ENCODE measurements at places on chromosomes 3 and 15.

DNA sequence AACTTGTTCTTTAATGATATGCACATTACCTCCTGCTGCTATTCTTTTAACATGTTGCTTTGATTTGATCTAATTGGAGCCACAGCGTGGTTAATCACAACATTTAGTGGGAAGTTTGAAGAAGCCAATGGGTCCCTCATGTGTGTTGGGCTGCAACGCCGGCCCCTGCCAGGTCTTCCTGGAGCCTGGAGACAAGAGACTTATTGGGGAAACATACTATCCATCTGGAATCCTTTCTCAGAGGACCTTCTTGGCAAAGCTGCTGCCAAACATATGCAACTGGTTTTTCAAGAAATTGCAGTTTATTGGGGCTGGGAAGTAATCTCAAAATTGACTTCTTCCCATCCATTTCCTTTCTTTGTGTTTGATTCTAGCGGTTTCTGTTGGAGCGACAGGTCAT is 396.3 kb upstream of the PROK2 start:
- no peak for DNase-seq

GRCh38 chr15:60002528-60003218 is 1.4 kb upstream of the FOXB1 start:
- DNase-seq: no peak

GRCh38 chr15:38176691-38177090 is 75.9 kb upstream of the SPRED1 start:
- DNase-seq: no peak

GRCh38 chr15:62326460-62327011 is 161.5 kb upstream of the C2CD4B start:
- DNase-seq: no peak

DNA sequence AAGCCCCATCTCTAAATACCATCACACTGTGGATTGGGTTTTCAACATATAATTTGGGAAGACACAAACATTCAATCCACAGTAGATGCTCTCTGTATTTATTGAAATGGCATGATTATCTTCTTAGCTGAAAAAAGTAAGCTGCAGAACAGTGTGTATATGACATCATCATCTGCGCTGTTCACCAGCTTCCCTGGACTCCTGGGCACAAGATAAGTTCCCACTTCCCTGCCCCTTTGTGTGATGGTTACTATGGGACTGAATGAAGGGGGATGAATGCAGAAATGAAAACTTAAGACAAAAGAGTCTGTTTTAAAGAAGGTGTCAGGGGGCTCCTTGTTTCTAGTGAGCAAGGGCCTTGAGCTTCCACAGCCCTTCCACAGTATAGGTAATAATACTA is 20.0 kb upstream of the GPD1L start:
- DNase-seq: no peak

DNA sequence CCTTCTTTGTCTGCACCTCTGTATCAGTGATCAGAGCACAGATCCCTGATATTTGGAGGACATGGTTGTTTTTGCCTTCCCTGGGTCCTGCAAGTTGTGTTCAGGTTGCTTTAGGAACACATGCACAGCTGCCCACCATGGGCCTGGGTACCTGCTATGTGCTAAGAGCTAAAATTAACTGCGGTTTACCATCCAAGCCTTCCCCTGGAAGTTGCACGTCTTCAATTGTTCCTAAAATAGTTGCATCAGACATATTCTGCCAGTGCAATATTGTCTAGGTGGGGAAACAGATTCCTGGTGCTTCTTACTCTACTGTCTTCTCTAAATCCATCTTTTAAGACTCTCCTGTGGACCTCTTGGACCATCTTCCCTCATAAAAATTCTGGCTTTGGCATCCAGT is 80.9 kb downstream of the PDE8A start:
- no peak for DNase-seq

- DNase-seq: no peak
Measured at GRCh38 chr3:193040836-193041672, 123.4 kb upstream of the MB21D2 start.

GRCh38 chr3:187000711-187001151 is 70.4 kb downstream of the ST6GAL1 start:
- no peak for DNase-seq

GRCh38 chr3:194731506-194732073 is 45.9 kb downstream of the FAM43A start:
- no peak for DNase-seq

GRCh38 chr3:50289130-50289529 is 3.1 kb downstream of the IFRD2 start:
- no peak for DNase-seq

DNA sequence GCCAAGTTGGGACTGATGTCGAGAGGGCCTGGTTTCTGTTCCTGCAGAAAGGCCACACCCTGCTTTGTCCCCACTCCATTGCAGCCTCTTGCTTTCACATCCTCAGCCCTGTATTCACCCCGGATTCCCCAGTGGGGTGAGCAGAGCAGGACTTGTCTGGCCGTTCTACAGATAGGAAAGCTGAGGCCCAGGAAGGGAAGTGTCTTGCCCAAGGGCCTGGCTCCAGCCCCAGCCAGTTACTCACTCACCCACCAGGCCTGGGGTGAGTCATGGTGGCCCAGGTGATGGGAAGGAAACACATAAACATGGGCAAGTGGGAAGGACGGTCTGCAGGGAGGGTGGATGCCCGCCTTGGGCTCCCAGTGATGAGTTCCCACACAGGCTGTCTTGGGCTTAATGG is 6.1 kb upstream of the DUSP7 start:
- no peak for DNase-seq

DNA sequence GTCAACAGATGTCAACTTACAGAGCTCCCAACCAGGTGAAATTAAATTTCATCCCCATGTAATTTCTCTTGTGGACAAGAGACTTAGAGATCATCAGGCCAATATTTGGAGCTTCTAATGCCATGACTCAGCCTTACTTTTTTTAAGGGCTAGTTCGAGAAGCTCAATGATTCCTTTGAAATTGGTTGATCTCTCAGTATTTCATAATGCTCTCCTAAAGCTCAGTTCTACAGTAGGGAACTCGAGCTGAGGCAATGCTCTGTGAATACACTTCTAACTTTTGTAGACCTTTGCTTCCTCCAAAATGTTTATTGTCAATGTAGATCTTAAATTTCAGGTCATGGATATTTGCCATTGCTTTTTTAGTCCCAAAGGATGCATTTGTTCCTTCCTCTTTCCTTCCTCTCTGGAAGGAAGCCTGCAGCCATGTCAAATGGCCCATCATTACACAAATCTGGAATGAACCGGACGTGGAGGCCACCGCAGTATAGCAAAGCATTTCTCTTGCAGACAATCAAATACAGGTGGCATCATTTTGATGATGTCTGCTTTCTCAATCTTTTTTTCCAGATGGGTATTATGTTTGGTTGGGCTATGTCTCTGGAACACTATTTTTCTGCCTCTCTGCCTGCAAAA is 28.3 kb downstream of the STARD5 start:
- DNase-seq: no peak

GRCh38 chr3:72587282-72587681 is 261.0 kb downstream of the SHQ1 start:
- DNase-seq: no peak

DNA sequence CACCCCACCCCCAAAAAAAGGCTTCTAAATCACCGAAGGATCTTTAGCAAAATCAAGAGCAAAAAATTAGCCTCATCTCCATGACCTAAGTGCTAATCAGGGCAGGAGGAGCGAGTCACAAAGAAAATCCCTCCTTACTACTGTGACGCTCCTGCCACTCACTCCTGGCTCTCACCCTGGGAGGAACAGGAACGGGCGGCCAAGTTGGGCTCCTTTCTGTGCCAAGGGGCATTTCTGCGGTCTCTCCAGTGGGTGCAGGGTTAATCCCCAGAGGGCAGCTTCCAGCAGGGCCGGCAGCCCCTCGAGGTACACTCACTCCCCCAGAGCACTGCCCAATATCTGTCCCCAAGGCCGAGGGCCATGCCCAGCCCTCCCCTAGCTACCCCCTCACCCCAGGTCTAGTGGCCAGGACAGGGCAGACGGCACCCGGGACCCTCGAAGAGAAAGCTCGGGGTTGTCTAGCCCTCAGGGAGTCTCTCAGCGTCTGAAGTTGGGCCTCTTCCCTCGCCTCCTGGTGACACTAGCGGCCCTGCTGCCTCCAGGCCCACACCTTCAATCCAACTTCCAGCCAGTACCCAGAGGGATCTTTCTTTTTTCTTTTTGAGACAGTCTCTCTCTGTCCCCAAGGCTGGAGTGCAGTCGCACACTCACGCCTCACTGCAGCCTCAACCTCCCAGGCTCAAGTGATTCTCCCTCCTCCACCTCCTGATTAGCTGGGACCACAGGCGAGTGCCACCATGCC is 706 bp downstream of the CAV3 start:
- DNase-seq: no peak

- DNase-seq: no peak
Measured at GRCh38 chr15:40006003-40006402, 33.0 kb downstream of the SRP14 start.

DNA sequence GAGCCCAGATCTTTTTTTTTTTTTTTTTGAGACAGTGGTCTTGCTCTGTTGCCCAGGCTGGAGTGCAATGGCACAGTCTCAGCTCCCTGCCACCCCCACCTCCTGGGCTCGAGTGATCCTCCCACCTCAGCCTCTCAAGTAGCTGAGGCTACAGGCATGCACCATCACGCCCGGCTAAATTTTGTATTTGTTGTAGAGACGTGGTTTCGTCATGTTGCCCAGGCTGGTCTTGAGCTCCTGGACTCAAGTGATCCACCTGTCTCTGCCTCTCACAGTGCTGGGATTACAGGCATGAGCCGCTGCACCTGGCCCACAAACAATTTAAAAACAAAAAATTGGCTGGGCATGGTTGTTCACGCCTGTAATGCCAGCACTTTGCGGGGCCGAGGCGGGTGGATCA is 22.6 kb upstream of the SLC6A6 start:
- DNase-seq: no peak

GRCh38 chr3:30544812-30545211 is 61.6 kb upstream of the TGFBR2 start:
- no peak for DNase-seq

- DNase-seq: no peak
Measured at GRCh38 chr3:144257381-144257780, 285.8 kb downstream of the DIPK2A start.

- peak; percentile 7 for DNase-seq
Measured at GRCh38 chr15:74835312-74835823, 7.6 kb downstream of the ULK3 start.

DNA sequence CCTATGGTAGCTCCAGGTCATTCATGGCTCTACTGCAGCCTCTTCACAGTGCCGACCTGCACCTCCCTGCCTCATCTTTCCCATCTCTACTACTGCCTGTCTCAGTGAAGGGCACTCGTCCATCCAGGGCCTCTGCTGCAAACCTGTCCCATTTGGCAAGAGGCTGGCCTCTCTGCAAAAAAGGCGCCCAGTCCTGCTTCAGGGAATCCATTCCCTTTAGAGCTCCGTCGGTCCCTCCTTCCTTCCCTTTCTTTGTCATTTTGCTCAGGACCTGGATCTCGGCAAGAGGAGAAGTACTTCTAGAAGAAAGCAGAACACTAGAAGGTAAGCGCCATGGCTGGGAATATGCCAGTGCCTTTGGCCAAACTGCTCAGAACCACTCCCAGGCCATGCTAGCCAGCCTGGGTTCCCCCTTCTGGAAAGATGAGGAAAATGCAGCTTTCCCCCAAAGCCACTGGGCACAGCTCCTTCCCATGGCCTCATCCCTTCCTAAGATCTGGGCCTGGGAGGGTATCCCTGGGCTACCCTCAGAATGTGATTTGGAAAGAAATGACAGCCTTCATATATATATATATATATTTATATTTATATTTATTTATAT is 6.4 kb upstream of the ISL2 start:
- DNase-seq: no peak

GRCh38 chr3:46276497-46277099 is 34.3 kb downstream of the CCR3 start:
- DNase-seq: no peak

- DNase-seq: no peak
Measured at GRCh38 chr15:82159922-82160321, 102.6 kb downstream of the EFL1 start.

GRCh38 chr3:141432904-141433303 is 53.9 kb upstream of the RASA2 start:
- DNase-seq: no peak

Data from hypothalamus (tissue), 51 donors.